ENCODE measurements at places on chromosomes 16 and 17.

GRCh38 chr17:57954397-57955182 is 622 bp downstream of the CUEDC1 start:
- no peak for DNase-seq

DNA sequence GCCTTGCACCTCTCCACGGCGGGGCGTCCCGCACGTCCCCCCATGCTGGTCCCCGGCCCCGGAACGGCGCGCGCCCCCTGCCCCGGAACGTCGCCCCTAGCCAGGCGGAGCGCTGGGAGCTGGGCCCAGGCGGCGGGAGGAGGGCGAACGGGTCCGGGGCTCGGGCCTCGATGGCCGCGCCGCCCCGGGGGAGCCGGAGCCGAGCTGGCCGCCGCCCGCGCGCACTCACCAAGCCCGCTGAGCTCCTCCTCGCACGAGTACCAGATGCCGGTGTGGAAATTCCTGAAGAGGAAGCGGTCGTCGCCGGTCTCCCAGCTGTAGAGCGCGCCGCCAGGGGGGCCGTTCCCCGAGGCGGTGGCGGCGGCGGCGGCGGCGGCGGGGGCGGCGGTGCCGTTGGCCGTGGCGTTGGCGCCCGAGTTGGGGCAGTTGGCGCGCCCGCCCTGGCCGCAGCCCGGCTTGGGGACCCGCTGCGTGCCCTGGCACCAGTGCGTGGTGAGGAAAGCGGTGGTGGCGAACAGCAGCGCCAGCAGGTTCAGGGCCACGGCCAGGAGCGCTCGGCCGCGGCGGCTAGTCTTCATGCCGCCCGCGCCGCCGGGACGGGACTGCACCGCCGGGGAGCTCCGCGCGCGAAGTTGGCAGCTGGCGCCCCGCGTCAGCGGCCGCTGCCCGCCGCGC is 530 bp downstream of the GSG1L start:
- DNase-seq = no peak

DNA sequence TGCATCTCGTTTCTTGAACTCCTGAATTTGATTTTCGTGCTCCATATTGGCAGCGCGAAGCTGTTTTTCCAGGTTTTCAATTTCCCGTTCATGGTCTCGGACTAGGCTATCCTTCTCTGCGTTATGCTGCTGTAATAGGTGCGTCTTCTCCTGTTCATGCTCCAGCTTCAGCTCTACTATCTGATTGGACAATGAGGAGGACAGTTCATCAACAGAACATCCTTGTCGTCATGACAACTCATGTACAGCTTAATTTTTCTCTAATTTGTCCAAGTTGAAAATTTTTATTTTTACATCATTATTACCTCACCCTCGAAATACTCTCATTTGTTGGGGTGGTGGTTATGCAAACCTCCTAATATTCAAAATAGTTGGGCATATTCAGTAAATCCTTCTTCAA is 289.8 kb downstream of the CEP112 start:
- DNase-seq = no peak

DNA sequence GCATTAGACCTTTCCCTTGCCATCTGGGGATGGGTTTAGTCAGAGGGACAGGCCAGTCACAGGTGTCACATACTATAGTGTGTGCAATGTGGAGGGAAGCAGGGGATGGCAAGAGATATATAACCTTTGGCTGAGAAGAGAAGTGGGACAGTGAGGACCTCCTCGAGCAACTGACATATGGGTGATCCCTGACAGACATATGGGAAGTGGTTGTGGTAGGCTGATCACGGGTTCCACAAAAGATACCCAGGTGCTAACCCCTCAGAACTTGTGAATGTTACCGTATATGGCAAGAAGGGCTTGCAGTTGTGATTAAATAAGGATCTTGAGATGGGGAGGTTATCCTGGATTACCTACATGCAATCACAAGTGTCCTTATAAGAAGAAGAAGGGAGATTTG is 188.1 kb upstream of the MPHOSPH6 start:
- DNase-seq = no peak

DNA sequence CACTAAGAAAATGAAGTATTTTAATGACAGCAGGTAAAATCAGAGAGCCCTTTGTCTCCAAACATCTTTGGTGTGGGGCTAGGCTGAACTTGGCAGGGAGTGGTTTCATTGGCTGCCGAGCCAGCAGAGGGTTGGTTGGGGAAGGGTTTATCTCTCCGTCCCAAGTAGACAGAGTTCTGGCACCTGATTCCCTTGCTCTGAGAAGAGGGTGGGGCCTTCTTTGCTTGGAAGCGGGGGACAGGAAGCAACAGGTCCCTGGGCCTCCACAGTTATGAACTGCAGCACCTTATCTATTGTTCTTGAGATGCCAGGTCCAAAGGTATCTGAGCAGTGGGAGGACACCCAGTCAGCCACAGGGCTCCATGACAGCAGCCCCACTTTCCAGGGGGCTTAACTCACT is 12.3 kb upstream of the CDH1 start:
- DNase-seq = no peak

- DNase-seq = no peak
These were observed 155.2 kb upstream of the MYOCD start for GRCh38 chr17:12510535-12510934.

GRCh38 chr17:6666077-6666521 is 14.5 kb downstream of the C17orf100 start:
- DNase-seq = peak; percentile 77

DNA sequence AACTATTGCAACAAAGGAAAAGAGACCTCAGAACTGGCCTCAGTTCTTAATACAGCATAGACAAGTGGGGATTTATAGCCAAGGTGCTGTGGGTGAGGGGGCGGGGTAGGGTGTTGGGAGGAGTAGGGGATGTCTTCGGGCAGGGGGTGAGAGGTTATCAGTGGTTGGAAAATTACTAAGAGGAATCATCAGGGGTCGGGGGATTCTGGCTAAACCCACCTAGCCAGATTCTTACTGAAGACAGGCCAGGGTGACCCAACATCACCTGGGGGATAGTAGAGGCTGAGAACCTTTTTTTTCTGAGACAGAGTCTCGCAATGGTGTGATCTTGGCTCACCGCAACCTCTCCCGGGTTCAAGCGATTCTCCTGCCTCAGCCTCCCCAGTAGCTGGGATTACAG is 32.6 kb downstream of the HS3ST3B1 start:
- no peak for DNase-seq

DNA sequence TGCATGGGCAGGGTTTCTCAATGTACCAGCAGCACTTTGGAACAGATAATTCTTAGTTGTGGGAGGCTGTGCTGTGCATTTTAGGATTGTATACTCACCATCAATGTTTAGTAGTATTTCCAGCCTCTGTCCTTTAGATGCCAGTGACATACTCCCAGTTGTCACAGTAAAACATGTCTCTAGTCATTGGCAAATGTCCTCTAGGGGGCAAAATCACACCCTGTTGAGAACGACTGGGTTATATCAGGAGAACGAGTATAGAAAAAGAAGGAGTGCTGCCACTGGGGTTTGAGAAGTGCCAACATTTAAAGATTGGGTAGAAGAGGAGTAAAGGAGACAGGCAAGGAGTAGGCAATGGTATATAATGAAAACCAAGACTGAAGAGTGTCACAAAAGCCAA is 37.9 kb upstream of the SMIM36 start:
- no peak for DNase-seq

GRCh38 chr17:66953630-66954020 is 10.9 kb upstream of the CACNG4 start:
- no peak for DNase-seq

- DNase-seq = peak; percentile 67
These were observed 288.4 kb downstream of the IRX3 start for GRCh38 chr16:53998024-53998810.

DNA sequence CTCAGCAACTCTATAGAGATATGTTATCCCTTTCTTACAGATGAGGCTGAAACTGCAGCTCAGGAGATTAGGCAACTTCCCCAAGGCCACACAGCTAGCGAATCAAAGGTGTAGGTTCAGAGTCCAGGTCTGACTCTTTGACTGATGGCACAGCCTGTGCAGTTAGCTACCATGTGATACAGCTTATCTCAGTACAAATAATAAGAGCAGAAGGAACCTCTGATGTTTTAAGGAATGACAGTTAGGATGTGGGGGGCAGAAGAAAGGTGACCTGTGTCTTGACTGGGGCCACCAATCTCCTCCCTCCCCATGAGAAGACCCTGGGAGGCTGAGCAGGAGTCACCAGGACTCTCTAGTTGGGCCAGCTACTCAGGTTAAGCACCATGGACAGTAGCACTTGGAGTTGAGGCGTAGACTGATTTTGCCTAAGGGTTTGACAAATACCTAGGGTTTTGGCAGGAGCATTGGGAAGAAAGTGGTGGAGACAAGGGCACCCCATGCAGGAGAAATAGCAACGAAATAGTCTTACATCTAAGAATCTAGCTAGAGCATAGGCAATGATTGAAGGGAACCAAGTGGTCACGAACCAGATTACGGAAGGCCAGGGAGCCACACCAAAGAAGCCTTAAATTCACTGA is 22.8 kb upstream of the ACSM2B start:
- DNase-seq = no peak

DNA sequence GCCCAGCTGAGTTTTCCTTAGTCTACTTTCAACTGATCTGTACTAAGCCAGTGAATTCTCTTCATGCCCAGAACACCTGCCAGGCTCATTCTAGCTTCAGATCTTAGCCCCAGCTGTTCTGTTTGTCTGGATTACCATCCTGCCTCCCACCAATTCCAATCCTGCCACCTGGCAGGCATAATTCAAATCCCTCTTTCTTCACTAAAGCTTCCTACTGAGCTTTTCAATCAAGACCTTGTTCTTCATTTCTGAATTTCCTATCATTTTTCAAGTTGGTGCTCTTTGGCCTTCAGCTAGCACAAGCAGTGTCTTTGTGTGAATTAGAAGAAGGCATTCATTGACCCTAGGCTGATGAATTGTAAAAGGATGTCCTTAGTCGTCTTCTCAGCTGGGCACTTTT is 357.6 kb downstream of the UTP18 start:
- no peak for DNase-seq

- DNase-seq = peak; percentile 93
These were observed 23.0 kb upstream of the CDR2 start for GRCh38 chr16:22397464-22397863.

DNA sequence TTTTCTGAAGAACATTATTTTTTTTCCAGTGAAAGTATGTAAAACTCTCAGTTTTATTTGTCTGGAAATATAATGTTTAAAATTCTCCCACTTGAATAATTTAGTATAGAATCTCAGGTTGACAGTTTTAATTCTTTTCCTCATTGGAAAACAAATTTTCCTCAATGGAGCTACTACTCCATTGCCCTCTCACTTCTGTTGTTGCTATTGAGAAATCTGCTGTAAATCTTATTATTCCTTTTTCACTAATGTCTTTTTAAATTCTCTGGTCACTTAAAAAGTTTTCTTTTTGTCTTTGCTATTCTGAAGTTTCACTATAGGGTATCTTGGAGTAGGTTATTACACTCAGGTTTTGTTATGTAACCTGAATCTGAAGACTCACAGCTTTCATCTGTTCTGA is 216.1 kb upstream of the PMFBP1 start:
- DNase-seq = no peak

All from renal cortical epithelial cell (primary cell).